Activated CD4-positive, alpha-beta memory T cell treated with anti-CD3 and anti-CD28 coated beads, Interleukin-2, amount 10 ng/mL, durations not matched to agents 7 days and 5 days (primary cell): ENCODE measurements at places on chromosomes 1 and 21. TPM values are rescaled to one million over a fixed set of nuclear protein-coding genes. Genes with fewer than 3 reads are reported as not detected.

Gene TAF13
- total RNA-seq, result 26.5 TPM

Gene CFAP74
- not detected for total RNA-seq

Gene ADGRB2
- total RNA-seq, result 0.81 TPM

Gene BNIPL
- 1.2 TPM for total RNA-seq

Gene S100A6
- 799 TPM for total RNA-seq

Gene TNFSF4
- total RNA-seq, result 0.78 TPM

Gene FUCA1
- 6.3 TPM for total RNA-seq

Gene RNU1-2
- 1,691 TPM for total RNA-seq

Gene WNT3A
- total RNA-seq, result not detected

Gene GPR37L1
- not detected for total RNA-seq

Gene CACNA1S
- not detected for total RNA-seq

Gene FTCD
- total RNA-seq, result not detected

Gene MAN1C1
- total RNA-seq, result 22.3 TPM

Gene GBP2
- 281 TPM for total RNA-seq

Gene FLG
- not detected for total RNA-seq

Gene KRTAP13-4
- not detected for total RNA-seq

Gene DPT
- not detected for total RNA-seq

Gene STPG1
- 9.1 TPM for total RNA-seq

Gene KRTAP20-2
- total RNA-seq, result not detected

Gene PGLYRP4
- total RNA-seq, result not detected
